ENCODE measurements at places on chromosomes 12 and 14.

- peak; percentile 81 for DNase-seq
Observed at GRCh38 chr14:75559451-75560222, 18.8 kb upstream of the FLVCR2 start.

DNA sequence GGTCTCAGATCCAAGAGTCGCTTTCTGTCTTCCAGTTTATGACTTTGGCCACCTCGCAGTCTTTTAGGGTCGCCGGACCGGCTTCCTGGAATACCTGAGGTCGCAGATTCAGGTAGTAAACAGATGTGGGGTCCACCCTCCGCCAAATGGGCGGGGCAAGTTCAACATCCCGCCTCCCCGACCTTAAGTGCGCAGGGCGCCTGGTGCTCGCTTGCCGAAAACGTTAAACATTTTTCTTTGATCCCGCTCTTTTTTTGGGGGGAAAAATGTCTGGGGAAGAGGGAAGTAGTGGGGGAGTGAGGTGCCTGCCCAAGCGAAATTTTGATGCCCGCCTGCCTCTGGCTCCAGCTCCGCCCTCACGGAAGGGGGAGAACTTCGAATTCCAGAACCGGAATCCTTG is 73.9 kb upstream of the TBX5 start:
- DNase-seq, result no peak

GRCh38 chr14:79703209-79703608 is 508.1 kb downstream of the DIO2 start:
- no peak for DNase-seq

DNA sequence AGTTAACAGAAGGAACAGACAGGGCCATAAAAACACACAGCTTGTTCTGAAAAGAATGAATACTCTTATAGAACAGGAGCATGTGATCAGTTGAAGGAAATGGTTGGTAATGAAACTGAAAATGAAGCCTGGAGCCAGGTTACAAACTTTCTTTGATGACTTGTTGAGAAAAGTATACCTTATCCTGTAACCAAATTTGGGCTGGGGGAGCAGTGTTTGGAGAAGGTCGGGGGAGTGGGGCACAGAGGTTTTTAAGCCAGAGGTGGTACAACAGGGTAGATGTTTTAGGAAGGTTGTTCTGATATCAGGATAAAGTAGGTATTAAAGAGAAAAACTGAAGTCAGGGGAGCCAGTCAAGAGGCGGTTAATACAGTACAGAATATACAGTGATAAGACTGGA is 8.2 kb downstream of the GOLT1B start:
- DNase-seq, result no peak

DNA sequence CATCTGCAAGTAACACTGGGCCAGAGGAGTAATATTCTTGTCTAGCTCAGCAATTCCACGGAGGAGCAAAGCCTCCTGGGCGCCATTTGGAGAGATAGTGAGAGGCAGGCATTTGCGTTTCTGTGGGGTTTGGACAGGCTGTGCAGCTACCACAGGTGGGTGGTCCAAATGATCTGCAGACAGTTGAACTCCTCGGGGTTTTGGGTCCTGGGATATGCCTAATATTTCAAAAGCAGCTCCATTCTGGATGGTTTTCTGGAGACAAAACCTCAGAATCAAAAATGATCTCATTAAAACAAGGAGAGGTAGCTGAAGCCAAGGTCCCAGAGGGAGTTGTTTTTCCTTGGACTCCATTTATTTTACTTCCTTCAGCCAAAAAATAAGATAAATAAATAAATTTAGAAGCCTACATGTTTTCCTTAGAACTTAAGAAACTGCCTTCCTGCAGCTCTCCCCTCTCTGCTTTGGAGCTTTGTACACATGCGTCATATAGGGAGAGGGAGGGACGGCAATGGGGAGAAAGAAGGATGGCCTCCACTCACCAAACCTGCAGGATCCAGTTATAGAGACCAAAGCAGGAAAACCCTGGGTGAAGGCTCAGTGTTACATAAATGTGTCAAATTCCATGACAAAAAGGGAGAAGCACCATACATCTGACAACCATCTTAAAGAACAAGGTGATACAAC is 227.3 kb upstream of the DAAM1 start:
- no peak for DNase-seq

DNA sequence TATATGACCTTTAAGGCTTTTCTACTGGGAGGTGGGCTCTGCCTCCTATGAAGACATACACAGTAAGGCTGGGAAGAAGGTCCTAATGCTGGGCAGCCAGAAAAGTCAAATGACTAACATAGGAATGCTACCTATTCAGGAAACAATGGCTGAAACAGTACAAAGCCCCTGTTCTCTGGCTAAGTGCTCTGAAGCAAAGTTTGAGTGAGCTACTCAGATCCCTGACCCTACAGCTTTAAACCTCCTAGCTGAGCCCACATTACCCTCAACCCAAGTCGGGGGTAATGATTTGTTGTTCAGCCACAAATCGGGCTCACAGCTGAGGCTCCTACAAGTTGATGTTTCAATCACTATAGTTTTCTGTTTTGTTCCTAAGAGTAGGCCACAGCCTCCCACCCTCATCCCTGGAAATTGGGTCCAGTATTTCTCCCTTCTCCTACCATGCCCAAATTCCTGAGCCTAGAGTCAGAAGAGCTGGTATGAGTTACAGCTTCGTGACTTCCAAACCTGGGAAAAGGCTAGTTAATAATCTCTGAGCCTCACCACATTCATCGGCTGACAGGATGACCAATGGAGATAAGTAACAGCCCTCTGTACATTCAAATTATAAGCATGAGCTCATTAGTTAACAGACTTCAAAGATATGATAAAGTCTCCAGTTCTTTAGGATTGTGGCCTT is 46.5 kb downstream of the BTBD7 start:
- no peak for DNase-seq

- DNase-seq, result no peak
Observed at GRCh38 chr12:6231359-6232268, 31.4 kb downstream of the CD9 start.

DNA sequence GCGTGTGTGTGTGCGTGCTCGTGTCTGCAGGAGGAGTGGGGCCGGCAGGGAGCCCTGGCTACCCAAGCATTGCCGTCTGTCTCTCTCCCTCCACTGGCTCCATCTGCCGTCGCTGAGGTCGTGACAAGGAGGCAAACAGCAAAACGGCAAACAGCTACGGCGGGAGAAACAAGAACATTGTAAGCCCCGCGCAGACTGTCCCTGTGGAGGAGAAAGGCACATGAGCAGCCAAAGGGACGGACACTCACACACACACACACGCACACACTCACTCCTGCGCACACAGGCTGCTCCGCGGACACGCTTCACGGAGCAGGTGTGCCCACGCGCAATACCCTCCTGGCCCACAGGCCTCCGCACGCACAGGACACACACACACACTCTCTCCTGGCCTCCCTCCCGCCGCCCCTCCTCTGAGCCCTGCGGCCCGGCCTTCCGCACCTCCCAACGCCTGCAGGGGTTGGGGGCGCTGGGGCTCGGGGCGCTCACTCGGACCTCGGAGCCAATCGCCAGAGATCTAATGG is 905 bp downstream of the CISTR start:
- peak; percentile 22 for DNase-seq

- DNase-seq, result no peak
Observed at GRCh38 chr12:57767305-57767698, 424 bp upstream of the CYP27B1 start.

DNA sequence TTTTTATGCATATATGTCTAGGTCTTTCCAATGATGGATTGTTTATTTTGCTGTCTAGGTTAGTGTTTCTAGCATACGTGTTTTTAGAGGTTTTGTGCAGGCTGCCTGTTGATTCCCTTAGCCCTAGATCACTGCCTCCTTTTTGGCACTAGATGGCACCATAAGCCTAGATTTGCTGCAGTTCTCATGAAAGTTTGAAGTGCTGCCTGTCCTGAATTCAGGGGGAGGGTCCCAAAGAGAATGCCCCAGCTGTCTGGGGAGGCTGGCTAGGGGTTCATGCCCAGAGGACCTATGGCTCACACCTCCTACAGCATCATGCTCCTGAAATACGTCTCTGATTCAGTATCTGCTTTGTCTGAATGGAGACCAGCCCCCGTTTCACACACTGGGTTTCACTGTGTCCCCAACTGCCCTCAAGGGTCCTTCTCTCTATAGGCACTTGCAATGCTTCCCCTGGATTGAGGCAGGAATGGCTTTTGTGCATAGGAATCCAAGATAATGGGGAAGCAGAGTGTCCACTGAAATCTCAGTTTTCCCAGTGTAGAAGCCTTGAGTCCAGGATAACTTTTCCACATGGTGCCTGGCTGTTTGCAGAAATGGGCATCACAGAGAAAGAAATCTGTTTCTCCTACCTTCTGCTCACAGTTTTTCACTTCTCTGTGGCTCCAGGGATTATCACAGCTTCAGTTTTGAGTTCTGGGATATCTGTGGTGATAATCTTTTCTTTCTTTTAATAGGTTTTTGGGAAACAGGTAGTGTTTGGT is 14.2 kb upstream of the TXNRD1 start:
- DNase-seq, result peak; percentile 39

GRCh38 chr14:73394317-73394716 is 64.0 kb downstream of the NUMB start:
- no peak for DNase-seq

DNA sequence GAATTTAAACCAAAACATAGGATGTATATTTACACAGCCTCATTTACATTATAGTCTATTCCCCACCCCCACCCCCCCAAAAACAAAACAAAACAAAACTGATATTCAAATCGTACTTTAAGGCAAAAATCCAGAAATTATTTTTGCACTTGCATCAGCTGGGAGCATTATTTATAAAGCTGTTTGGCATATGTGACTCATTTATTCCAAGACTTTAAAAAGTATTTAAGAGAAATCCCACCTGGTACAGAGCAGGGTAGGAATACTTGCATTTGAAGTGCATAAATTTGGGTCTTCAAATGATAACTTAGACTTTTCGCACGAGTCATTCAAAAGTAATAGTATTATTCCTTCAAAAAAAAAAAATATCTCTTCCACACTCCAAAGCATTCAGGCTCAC is 1.1 kb downstream of the KLHL28 start:
- DNase-seq, result no peak

- DNase-seq, result no peak
Observed at GRCh38 chr12:57630891-57631433, 2.0 kb downstream of the B4GALNT1 start.

DNA sequence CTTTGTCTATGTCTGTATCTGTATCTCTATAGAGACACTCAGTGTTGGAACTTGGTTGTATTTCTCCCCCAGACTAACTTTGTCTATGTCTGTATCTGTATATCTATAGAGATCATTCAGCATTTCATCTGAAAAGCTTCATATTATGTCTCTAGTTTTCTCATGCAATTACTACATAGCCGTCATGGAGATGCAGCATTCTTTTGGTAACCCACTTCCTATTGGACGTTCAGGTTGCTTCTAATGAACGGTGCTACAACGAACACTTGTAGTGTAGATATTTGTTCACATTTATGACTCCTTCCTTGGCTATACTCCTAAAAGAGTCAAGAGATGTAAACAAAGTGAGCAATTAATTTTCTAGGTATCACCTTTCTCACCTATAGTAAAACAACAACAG is 81.5 kb upstream of the KCNA1 start:
- no peak for DNase-seq

GRCh38 chr14:63909984-63910383 is 57.2 kb downstream of the SYNE2 start:
- DNase-seq, result no peak

GRCh38 chr12:5032821-5033220 is 10.9 kb upstream of the KCNA5 start:
- no peak for DNase-seq

DNA sequence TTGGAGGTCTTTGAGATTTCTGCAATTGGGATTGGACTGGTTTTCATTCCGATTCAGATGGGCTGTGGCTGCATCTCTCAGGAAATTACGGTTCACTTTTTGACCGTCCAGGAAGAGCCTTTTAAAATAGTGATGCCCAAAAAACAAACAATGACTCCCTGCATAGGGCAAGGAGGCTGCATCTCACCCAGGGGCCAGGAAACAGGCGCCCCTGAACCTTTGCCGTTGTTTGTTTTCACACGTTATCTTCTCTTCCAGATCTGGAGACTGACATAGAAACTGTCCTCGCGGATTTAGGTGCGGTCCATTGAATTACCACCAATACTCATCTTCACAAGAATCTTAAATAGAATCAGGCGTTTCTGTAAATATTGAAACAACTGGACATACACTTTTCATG is 66.0 kb downstream of the FLRT2 start:
- DNase-seq, result no peak

GRCh38 chr12:80282761-80283160 is 161.3 kb upstream of the PTPRQ start:
- DNase-seq, result no peak

GRCh38 chr14:21033133-21033698 is 1.4 kb downstream of the RNASE13 start:
- no peak for DNase-seq

DNA sequence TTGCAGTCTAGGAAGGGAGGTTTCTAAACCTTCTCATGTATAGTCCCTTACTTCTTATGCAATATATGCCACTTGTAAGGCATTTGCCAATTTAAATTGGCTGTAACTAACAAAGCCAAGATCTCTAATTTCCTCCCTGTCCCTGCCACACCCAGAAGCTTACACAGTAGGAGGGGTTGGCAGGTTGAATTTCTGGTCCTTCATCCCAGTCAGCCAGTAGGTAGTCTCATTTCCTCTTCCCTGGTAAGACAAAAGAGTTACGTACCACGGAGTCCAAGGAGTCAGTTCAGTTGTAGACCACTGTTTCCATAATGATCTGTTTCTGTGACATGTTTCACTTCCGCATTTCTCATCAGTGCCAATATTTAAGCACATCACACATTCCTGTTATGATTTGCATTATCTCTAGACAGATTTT is 47.0 kb upstream of the PLBD1 start:
- no peak for DNase-seq

GRCh38 chr12:101042211-101042610 is 167.8 kb downstream of the SLC5A8 start:
- DNase-seq, result no peak

DNA sequence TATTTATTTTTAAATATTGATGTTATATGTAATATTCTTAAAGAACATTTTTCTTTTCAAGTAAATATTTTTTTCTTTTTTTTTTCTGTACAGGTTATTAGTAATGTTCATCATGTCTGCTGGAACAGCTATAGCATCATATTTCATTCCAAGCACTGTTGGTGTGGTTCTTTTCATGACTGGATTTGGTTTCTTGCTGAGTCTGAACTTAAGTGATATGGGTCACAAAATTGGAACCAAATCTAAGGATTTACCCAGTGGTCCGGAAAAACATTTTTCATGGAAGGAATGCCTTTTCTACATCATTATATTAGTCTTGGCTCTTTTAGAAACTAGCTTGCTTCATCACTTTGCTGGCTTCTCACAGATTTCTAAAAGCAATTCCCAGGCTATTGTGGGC is 23.2 kb downstream of the PCNX4 start:
- DNase-seq, result no peak

- DNase-seq, result no peak
Observed at GRCh38 chr14:61471297-61472005, 150.1 kb downstream of the PRKCH start.

GRCh38 chr12:42468341-42468821 is 121.2 kb downstream of the PRICKLE1 start:
- DNase-seq, result no peak

GRCh38 chr14:102903889-102904512 is 18.5 kb upstream of the AMN start:
- no peak for DNase-seq
